Caco-2 (cell line): ENCODE measurements at places on chromosomes 16 and 17. TPM values are rescaled to one million over a fixed set of nuclear protein-coding genes. Genes with fewer than 3 reads are reported as not detected.

SYCE1L gene
- total RNA-seq, result 4.8 and 8.2 TPM in 2 replicates

CDRT15 gene
- not detected in 2 replicates for total RNA-seq

ITGB3 gene
- 0.48 and 1.2 TPM in 2 replicates for total RNA-seq

EVPLL gene
- total RNA-seq, result not detected in 2 replicates

HOXB1 gene
- not detected in 2 replicates for total RNA-seq

SPATA22 gene
- total RNA-seq, result not detected in 2 replicates

KRTAP4-3 gene
- total RNA-seq, result not detected in 2 replicates

DNA sequence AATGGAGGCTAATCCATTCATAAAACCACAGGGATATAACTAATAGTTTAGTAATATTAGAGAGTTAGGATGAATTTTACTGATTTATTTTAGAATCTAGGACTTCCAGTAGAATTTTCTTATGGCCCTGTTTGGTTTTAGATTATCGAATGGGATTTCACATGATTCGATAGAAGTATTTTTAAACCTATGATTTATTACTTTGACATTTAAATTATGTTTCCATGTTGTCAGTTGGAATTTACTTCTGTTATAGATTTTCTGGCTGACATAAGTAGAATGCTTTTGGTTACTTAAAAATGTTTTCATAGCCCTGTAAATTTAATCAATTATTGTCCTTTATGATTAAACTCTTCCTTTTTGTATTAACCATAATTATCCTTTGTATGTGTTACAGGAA, 158.8 kb downstream of the CHD9 start:
- DNase-seq, result no peak

- DNase-seq, result no peak
These were observed at the start of gene PRM1 for GRCh38 chr16:11280616-11281522. Gene PRM1 (minus strand): TSS chr16:11281330. CDS start chr16:11281238, 92 bp downstream.

GRCh38 chr16:19817122-19817521, 67.5 kb downstream of the GPRC5B start:
- no peak for DNase-seq

DNA sequence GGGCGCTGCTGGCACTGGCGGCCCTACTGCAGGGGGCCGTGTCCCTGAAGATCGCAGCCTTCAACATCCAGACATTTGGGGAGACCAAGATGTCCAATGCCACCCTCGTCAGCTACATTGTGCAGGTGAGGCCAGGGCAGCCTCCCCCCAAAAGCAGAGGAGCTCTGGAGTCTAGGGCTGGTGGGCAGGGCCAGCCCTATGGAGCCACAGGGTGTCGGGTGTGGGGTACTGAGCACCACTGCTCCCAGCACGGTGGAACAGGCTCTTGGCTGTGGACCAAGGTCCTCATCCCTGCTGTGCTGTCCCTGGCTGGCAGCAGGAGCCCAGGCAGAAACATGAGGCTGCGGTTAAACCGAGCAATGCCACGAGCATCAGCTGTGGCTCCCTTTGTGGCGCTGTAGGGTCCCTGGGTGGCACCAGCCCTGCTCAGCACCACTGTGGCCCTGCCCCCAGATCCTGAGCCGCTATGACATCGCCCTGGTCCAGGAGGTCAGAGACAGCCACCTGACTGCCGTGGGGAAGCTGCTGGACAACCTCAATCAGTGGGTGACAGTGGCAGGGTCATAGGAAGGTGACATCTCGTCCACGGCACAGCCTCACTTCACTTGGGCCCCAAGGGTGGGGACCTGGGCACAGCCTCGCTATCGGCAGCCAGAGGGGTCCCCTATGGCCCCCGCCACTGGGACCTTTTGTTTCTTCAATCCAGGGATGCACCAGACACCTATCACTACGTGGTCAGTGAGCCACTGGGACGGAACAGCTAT, 1.1 kb downstream of the DNASE1 start:
- DNase-seq, result no peak

- DNase-seq, result no peak
These were observed 13.6 kb upstream of the FADS6 start for GRCh38 chr17:74907012-74907411.

DNA sequence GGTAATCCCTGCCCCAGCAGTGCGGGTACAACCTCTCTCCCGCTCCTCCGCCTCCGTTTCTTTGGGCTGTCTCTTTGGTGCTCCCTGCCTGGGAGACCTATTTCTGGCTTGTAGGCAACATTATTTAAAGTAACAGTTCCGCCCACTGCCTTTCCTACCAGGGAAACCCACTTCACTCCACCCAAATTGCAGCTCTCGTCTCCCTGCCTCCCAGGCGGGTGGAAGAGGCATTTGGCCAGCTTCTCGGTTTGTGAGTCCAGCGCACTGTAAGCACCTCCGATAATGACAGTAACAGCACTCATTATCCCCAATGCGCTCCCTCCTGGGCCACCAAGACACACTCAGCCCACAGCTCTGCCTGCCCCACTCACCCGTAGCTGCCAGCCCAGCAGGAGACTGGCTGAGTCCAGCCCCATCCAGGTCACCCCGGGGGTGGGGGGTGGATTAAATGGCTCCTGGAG, 165.1 kb upstream of the CDC42EP4 start:
- no peak for DNase-seq

GRCh38 chr16:85018529-85019236, 7.3 kb upstream of the ZDHHC7 start:
- no peak for DNase-seq

DNA sequence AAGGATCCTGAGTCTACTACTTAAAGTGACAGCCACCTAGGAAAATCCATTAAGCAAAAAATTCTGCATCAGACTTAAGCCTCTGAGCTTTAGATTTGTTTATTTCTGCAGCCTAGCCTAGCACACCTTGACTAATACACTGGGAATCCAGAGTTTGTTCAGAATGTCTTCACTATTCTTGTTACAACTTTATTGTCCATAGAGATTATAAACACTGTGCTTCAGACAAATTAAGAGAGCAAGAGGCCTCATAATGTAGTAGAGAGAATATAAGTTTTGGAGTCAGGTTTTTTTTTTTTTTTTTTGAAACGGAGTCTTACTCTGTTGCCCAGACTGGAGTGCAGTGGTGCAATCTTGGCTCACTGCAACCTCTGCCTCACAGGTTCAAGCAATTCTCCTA, 8.9 kb upstream of the THUMPD1 start:
- DNase-seq, result no peak

DNA sequence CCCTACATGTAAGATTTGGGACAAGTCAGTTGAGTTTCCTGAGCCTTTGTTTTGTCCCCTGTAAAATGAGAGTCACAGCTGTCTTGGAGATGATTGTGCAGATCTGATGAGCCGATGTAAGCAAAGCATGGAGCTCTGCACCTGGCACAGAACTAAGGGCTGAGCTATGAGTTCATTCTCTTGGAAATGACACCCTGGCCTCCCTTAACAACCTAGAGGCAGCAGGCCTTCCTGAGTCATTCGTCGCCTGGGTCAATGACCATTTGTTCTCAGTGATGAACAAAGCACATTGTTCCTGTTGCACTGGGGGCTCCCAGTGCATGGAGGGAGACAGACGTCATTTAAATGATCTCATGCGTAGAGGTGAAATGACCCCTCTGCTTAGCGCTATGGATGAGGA, 62.8 kb upstream of the GCSH start:
- DNase-seq, result no peak

DNA sequence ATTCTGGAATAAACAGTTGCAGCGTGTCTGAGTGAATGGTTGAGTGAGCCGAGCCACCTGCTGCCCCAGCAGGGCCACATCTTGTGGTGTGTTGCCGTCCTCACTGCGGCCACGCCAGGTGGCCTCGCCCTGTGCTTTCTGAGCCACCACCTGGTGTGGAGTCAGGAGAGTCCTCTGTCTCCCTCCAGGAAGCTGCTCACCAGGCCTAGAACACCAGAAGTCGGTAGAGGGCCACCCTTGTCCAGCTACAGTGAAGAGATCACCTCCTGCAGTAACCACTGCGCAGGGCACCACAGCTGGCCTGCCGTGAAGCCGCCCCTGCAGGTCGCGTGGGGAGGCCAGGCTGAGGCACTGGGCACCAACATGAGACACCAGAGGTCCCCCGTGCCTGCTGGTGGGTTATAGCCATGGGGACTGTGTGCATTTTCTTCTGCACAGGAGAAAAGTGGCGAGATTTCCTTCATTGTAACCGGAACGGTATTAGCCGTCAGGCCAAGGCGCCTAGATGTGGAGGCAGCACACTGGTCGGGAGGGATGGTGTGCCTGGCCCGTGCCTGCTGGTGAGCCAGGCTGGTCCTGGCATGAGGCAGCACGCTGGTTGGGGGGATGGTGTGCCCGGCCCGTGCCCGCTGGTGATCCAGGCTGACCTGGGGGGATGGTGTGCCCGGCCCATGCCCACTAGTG, 28.9 kb upstream of the FOXK2 start:
- no peak for DNase-seq

- DNase-seq, result no peak
These were observed 12.4 kb upstream of the TAC4 start for GRCh38 chr17:49859991-49860953.

DNA sequence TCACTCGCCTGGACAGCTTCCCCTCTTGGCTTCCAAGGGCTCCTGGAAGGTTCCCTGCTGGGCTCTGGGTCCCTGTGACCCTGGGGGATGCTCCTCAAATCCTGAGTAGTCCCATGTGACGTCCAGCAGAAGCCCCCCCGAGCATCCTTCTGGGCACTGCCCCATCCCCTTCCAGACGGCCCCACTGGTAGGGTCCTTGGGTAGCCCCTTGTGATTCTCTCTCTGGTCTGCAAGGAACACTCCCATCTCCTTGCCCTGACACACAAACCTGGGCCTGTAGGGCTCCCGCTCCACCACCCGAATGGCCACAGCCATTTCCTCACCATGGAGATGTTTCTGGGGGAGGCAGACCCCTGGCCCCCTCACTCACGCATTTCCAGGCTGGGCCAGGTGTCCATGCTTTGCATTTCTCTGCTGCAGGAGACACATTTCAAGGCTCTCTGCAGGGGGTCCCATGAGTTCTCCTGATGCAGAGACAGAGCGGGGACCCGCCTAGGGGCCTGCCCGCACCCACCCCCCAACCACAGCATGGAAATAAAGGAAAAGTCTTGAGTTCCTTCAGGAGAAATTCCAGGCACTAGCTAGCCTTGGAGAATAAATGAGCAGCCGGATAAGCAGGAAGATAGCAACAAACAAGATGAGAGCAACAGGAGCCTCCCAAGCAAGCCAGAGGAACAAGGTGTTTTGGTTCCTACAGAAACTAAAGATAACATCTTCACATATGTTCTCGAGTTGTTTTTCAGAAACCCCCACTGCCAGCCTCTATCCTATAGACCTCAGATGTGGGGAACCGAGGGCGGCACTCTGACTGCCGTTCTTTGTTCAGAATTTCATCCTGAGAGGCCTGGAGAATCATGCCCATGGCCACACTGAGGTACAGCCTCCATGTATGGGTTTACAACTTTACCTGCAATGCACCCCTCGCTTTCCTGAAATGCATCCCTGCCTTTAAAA, 128.8 kb downstream of the MGAT5B start:
- DNase-seq, result no peak
